ENCODE measurements at places on chromosomes 3 and 15.

DNA sequence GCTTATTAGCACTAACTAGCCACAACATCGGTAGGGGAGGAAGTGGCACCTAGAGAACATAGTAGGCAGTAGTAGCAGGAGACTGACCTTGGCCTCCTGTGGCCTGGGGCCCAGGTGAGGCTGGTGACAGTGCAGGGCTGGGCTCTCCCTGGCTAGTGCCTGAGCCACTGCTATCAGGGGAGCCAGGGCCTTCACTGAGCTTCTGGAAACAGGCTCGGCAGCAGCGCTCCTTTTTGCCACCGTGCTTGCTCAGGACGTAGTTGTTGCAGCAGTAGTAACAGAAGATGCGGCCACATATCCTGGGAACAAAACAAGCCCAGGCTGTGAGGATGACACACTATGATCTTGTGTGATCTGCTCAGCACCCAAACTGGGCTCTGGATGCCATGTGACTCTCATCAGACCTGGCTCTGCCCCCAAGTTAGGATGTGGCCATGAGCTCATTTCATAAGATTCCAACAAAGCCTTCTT is 15.1 kb downstream of the CXCR6 start:
- DNase-seq, result no peak

DNA sequence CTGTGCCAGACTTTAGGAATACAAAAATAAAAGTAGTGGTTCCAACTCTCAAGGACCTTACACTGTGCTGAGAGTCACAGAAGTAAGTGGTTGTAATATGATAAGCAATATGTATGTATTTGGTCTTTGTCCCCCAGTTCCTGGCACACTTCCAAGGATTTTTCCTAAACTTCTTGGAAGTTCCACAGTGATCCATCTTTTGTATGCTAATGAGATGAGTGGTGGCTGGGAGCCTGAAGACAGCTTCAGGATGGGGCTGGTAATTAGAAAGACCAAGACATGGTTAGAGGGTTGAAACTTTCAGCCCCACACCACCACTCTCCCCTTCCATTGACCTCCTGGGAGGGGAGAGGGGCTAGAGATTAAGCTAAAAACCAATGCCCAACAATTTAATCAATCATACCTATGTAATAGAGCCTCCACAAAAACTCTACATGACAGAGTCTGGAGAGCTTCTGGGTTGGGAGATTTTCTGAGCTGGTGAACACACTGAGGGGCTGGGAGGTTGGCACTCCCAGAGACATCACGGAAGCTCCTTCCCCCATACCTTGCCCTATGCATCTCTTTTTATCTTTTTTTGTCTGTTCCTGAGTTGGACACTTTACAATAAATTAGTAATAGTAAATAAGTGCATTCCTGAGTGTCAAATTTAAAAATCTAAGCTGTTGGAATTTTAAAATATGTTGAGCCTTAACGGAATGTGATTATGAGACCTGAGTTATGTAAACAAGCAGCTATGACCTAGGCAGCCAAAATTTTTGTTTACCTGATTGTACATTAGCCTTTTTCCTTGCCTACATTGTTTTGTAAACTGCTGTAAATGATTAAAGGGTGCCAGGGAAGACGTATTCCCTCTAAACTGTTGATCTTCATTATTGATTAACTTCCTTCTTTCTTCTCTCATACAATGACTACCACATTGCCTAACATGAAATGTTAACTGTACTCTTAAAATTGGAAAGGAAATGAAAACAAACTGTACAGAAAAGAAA is 24.3 kb downstream of the CD200R1L start:
- no peak for DNase-seq

- no peak for DNase-seq
These were observed 70.5 kb upstream of the XCR1 start for GRCh38 chr3:46097691-46098241.

DNA sequence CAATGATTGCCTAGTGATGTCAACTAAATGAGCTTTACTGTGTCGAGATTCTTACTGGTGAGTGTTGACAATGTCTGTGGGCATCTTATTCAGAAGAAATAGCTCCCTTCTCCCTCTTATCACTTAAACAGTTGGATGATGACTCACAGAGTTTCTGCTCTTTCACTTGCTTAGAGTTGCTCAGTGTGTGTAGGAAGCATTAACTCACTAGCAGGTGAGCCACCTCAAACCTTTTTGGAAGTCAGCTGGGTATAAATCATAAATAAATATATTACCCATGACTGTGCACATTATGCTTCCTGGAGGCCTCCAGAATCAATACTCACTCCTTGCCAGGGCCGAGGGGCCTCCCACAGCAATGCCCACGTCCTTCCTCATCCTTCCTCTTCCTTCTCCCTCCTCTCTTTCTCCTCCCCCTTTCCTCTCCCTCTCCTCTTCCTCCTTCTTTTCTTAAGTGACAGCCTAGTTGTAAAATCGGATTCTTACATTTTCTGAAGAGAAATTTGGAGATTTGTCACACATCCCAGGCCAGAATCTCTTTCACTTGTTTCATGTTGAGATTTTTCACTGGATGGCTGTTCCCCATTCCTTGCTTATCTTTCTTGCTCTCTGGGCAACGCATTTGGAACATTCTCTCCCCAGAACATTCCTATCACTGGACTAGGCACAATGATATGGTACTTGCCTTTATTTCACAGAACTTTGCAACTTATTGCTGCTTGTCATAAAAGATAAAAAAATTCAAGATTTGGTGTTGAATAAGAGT is 17.5 kb downstream of the SHC4 start:
- no peak for DNase-seq
